Ovary (tissue), 10 donors: ENCODE measurements at places on chromosomes 12 and 14. TPM values are rescaled to one million over a fixed set of nuclear protein-coding genes. Genes with fewer than 3 reads are reported as not detected.

GRCh38 chr12:62654326-62655241, 188.0 kb downstream of the MON2 start:
- H3K4me1 ChIP-seq = no peaks in the 10 kb centered on the region
- DNase-seq = no peak
- no peaks in the 10 kb centered on the region for H3K27me3 ChIP-seq
- H3K36me3 ChIP-seq = no peaks in the 10 kb centered on the region

SLC10A1 gene
- total RNA-seq = not detected

CACNB3 gene
- 125 TPM for total RNA-seq

NAA30 gene
- total RNA-seq = 29.4 TPM

- no peak for DNase-seq
- no peaks in the 10 kb centered on the region for H3K27me3 ChIP-seq
- H3K27ac ChIP-seq = no peak overlapping the region
- no peak overlapping the region for H3K4me3 ChIP-seq
These were observed 190.5 kb upstream of the PLEKHA5 start for GRCh38 chr12:18939051-18939450.

GRCh38 chr12:7061138-7061537, 620 bp downstream of the C1S start:
- DNase-seq = no peak
- peaks cover 8% of the 10 kb centered on the region for H3K4me1 ChIP-seq
- no peaks in the 10 kb centered on the region for H3K27me3 ChIP-seq
- peak overlapping the region; percentile 48 for H3K4me3 ChIP-seq

DNA sequence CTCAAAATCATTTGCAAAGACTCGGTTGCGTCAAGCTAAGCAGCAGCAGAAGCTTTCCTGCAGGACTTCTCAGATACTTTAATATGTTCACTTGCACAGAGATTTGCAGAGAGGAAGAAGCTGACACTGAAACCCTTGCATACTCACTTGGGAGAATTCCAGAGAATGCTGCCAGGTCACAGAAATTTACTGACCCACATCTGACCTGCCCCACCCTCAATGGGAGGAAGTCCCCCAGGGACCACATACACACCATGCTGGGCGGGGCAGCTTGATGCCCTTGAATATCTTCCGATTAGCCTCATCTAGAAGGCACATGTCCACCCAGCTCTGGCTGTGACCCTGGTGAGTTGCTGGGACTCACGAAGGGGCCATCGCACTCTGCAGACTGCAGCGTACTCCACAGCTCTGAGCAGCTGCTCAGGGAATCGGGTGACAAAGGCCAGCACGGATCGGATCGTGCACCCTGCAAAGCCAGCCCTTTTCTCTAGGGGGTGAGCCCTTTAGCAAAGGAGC, 83.2 kb downstream of the ITPK1 start:
- no peak for DNase-seq
- no peak overlapping the region for H3K27ac ChIP-seq
- no peak overlapping the region for H3K4me3 ChIP-seq
- H3K27me3 ChIP-seq = no peaks in the 10 kb centered on the region

GRCh38 chr12:97235102-97235501, 227.5 kb upstream of the RMST start:
- H3K4me1 ChIP-seq = no peaks in the 10 kb centered on the region
- H3K36me3 ChIP-seq = no peaks in the 10 kb centered on the region
- H3K27ac ChIP-seq = no peak overlapping the region
- no peak for DNase-seq
- H3K27me3 ChIP-seq = no peaks in the 10 kb centered on the region
- no peak overlapping the region for H3K4me3 ChIP-seq

DNA sequence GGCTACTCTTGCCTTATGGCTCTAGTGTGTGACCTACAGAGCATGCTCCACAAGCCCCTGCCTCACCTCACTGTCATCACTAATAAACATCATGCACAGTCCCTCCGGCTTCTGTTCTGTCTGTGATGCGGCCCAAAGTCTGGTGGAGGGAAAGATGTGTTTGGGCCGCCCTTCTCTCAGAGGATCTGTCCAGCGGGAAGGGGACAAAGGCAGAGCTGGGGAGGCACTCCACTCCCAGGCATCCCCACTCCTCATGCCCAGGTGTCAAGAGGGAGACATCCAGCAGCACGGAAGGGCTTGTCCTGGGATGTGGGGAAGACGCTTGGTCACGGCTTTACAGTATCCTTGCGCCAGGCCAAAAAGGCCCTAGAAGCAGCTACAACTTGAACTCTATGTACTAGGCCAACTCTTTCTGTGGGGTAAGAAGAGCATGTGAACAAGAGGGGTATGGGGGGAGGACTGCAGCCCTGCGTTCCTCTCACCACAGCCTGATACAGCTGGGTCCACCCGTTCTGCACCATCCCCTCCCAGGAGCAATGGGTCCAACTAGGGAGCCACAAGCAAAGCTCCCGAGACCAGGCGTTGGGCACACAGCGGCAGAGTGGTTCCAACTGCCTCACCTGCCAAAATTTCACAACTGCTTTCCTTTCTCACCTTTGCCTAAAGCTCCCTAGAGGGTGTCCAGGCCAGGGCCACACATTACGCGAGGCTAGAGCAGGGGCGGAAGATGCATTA, 10.7 kb downstream of the CACNB3 start:
- H3K27me3 ChIP-seq = no peaks in the 10 kb centered on the region
- no peak for DNase-seq
- H3K27ac ChIP-seq = no peak overlapping the region
- no peaks in the 10 kb centered on the region for H3K4me1 ChIP-seq

- no peak overlapping the region for H3K4me3 ChIP-seq
- H3K27ac ChIP-seq = no peak overlapping the region
- no peaks in the 10 kb centered on the region for H3K36me3 ChIP-seq
- no peaks in the 10 kb centered on the region for H3K4me1 ChIP-seq
- no peak for DNase-seq
These were observed 164.8 kb downstream of the DUSP6 start for GRCh38 chr12:89187507-89187906.

DNA sequence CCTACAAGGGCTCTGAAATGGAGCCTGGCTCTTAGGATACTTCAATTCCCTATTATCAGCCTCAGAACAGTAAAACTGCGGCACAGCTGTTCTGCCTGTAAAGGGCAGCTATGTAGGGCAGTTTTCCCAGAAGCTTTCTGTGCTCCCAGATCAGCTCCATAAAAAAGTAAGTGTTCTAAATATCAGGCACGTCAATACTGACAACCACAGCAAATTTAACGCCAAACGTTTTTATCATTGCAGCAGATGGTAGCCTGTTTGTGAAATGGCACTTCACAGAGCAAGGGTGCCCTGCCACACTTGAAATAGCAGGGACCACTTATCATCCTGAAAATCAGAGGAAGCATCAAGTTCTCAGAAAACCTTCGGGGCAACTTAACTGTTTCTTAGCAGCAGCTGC, 54.8 kb upstream of the PTHLH start:
- H3K4me1 ChIP-seq = no peaks in the 10 kb centered on the region
- no peak overlapping the region for H3K27ac ChIP-seq
- no peaks in the 10 kb centered on the region for H3K27me3 ChIP-seq
- no peak overlapping the region for H3K4me3 ChIP-seq
- DNase-seq = no peak

GYS2 gene
- not detected for total RNA-seq

TPCN1 gene
- total RNA-seq = 65.1 TPM

ADAM20 gene
- total RNA-seq = 1.3 TPM

GRCh38 chr12:32105986-32106516, 596 bp upstream of the BICD1 start:
- H3K4me3 ChIP-seq = peak overlapping the region; percentile 98
- DNase-seq = no peak
- peaks cover 3% of the 10 kb centered on the region for H3K4me1 ChIP-seq
- H3K27me3 ChIP-seq = no peaks in the 10 kb centered on the region
- H3K27ac ChIP-seq = peak overlapping the region; percentile 87

VIPAS39 gene
- total RNA-seq = 10.7 TPM

DNA sequence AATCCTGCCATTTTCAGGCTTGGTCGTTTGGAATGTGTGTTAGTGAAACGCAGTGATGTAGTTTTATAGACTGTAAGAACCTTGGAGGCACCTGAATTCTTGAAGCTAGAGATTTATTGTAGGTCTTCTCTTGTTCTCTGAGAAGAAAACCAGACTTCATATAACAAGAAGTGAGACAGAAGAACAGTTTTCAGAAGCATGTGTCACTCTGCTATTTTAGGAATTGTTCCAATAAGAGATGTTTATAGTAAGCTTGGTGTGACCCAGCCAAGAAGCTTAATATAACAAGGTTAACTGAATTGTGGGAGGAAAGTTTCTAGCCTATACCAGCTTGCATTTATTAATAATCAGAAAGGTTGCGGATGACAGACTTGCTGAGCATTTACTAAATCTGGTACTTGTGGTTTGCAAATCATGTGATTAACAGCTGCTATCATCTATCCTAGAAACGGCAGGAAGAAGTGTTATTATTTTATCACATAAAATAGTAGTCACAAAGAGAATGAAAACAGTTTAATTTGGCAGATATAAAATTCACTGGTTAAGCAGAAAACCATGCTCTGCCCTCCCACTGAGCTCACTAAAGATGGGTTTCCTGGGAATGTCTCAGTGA, 49.2 kb upstream of the BCAT1 start:
- no peak overlapping the region for H3K4me3 ChIP-seq
- H3K36me3 ChIP-seq = no peaks in the 10 kb centered on the region
- DNase-seq = no peak
- H3K27me3 ChIP-seq = no peaks in the 10 kb centered on the region
- H3K27ac ChIP-seq = no peak overlapping the region
- peaks cover 1% of the 10 kb centered on the region for H3K4me1 ChIP-seq

- no peaks in the 10 kb centered on the region for H3K4me1 ChIP-seq
- no peak overlapping the region for H3K4me3 ChIP-seq
- no peak overlapping the region for H3K27ac ChIP-seq
- DNase-seq = no peak
- H3K27me3 ChIP-seq = no peaks in the 10 kb centered on the region
- no peaks in the 10 kb centered on the region for H3K36me3 ChIP-seq
These were observed 125.4 kb downstream of the SNAPC1 start for GRCh38 chr14:61887628-61888027.

DNA sequence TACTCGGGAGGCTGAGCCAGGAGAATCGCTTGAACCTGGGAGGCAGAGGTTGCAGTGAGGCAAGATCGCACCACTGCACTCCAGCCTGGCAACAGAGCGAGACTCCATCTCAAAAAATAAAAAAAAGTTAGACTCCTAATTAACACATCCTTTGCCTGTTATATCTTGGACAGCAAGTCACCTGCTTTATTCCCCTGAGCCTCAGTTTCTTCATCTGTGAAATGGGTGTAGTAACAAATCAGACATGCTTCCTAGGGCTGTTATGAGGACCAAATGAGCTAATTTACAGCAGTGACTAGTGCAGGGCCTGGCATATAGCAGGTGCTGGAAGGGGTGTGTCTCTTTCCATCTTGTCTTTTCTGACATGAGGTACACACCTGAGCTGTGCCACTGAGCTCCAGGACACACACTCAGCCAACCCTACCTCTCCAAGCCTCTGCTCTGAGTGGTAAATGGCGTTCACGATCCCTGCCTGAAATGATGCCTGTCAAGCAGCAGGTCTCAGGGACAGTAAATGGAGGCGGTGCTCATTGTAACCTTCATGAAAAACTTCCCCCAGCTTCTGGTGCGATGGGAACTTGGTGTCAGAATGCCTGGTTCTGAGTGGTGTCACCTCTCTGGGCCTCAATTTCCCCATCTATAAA, 31.7 kb downstream of the FOXN4 start:
- H3K36me3 ChIP-seq = no peaks in the 10 kb centered on the region
- peaks cover 11% of the 10 kb centered on the region for H3K4me1 ChIP-seq
- no peak overlapping the region for H3K4me3 ChIP-seq
- no peak overlapping the region for H3K27ac ChIP-seq

DNA sequence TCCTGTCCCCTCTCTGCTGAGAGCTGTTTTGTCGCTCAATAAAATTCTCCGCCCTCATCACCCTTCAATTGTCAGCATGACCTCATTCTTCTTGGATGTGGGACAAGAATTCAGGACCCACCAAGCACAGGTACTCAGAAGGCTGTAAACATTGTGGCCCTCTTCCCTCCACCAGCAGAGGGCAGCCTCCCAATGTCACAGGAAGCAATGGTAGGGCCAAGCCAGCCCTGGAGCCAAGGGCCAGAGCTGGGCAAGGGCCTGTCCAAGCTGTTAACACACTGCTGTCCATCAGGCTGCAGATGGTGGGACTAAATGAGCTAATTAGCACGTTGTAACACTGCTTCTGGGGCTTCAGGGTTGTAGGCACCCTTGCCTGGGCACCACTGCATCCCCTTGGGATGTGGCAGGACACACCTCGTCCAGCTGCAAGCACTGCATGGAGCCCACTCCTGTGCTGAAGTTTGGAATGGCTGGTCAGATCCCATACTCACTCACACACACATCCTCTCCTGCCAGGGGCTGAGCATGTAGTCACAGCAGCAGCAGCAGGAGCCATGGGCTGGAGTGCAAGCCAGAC, 62.7 kb upstream of the HECTD1 start:
- H3K4me3 ChIP-seq = no peak overlapping the region
- no peaks in the 10 kb centered on the region for H3K4me1 ChIP-seq
- H3K36me3 ChIP-seq = no peaks in the 10 kb centered on the region
- no peak overlapping the region for H3K27ac ChIP-seq

- peaks cover 48% of the 10 kb centered on the region for H3K4me1 ChIP-seq
- H3K27me3 ChIP-seq = no peaks in the 10 kb centered on the region
- no peak overlapping the region for H3K4me3 ChIP-seq
- H3K27ac ChIP-seq = no peak overlapping the region
- no peak for DNase-seq
- no peaks in the 10 kb centered on the region for H3K36me3 ChIP-seq
These were observed 28.5 kb downstream of the JDP2 start for GRCh38 chr14:75456069-75456996.

GRCh38 chr12:2152134-2152533, 99.3 kb downstream of the CACNA1C start:
- H3K27me3 ChIP-seq = no peaks in the 10 kb centered on the region
- H3K4me3 ChIP-seq = no peak overlapping the region
- DNase-seq = no peak
- H3K36me3 ChIP-seq = no peaks in the 10 kb centered on the region
- peaks cover 5% of the 10 kb centered on the region for H3K4me1 ChIP-seq
- no peak overlapping the region for H3K27ac ChIP-seq

JAG2 gene
- total RNA-seq = 7.7 TPM

- H3K36me3 ChIP-seq = no peaks in the 10 kb centered on the region
- no peaks in the 10 kb centered on the region for H3K4me1 ChIP-seq
- DNase-seq = no peak
These were observed 51.0 kb downstream of the FZD10 start for GRCh38 chr12:130213249-130213648.

- no peak overlapping the region for H3K4me3 ChIP-seq
- H3K27me3 ChIP-seq = no peaks in the 10 kb centered on the region
- no peak overlapping the region for H3K27ac ChIP-seq
- no peaks in the 10 kb centered on the region for H3K4me1 ChIP-seq
- no peak for DNase-seq
- no peaks in the 10 kb centered on the region for H3K36me3 ChIP-seq
These were observed 266.3 kb downstream of the GLT1D1 start for GRCh38 chr12:129119537-129119936.

GRCh38 chr14:61179061-61179690, 102.0 kb downstream of the TMEM30B start:
- H3K27ac ChIP-seq = no peak overlapping the region
- H3K27me3 ChIP-seq = no peaks in the 10 kb centered on the region
- H3K4me1 ChIP-seq = no peaks in the 10 kb centered on the region
- DNase-seq = no peak
- no peak overlapping the region for H3K4me3 ChIP-seq
- no peaks in the 10 kb centered on the region for H3K36me3 ChIP-seq

ALDH2 gene
- total RNA-seq = 120 TPM
